ENCODE measurements at places on chromosomes 16 and 17.

- no peak overlapping the region for H3K27ac ChIP-seq
- no peak for DNase-seq
- peaks cover 5% of the 10 kb centered on the region for H3K4me1 ChIP-seq
- H3K36me3 ChIP-seq, result peaks cover 16% of the 10 kb centered on the region
- H3K27me3 ChIP-seq, result no peaks in the 10 kb centered on the region
- H3K4me3 ChIP-seq, result no peak overlapping the region
Measured at GRCh38 chr16:69784586-69784985, 22.5 kb downstream of the WWP2 start.

DNA sequence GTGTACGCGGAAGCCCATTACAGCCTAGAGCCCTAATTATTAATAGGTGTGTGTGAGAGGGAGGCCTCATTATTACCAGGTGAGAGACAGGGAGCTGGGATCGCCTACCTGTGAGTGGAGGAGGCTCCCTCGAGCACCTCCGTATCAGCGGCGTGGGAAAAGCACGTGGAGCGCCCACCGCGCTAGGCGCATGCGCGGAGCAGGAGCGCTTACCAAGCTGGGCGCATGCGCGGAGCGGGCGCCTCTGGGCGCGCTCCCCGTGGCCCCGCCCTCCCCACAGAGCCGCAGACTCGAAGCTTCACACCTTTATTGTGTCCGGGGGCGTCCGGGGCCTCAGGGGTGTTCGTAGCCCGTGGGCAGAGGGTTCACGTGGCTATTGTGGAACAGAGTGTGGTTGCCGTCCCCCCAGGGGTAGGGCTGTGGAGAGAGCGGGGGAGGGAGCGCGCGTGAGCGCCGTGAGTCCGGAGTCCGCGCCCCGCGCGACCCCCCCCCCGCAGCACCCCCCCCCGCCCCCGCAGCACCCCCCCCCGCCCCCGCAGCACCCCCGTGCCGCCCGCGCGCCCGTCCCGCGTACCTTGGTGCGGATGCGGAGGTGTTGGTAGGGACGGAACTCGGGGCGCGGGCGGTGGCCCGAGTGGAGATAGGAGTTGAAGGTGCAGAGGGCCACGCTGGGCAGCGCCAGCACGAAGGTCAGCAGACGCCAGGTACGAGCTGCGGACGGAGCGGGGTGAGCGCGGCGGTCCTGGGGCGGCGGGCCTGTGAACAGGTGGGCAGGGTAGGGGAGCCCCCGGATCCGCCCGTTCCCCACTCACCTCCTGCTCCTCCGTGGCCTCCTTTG lies 500 bp downstream of the COX6A2 start:
- H3K27ac ChIP-seq, result no peak overlapping the region
- no peaks in the 10 kb centered on the region for H3K36me3 ChIP-seq
- H3K4me3 ChIP-seq, result peak overlapping the region; percentile 47
- DNase-seq, result peak; percentile 37
- H3K4me1 ChIP-seq, result 0 out of 2 replicates have a peak, but pooled peaks cover 2% of the 10 kb centered on the region

DNA sequence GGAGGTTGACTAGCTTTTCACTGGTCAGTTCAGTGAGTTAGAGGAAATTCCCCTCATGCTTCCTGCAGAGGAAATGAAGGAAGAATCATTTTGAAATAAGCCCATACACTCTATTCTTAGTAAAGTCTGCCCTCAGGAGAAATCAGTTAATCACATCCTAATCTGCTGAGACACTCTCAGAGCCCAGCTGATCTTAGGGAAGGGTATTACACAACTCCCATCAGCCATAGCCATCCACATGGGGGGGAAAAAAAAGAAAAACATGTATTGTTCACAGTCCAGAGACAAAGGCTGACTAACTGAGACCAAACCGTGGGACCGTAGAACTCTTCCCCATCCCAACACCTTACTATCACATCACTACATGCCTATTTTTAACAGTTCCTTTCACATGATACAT lies 722.3 kb downstream of the CDH8 start:
- H3K36me3 ChIP-seq, result no peaks in the 10 kb centered on the region
- H3K4me1 ChIP-seq, result no peaks in the 10 kb centered on the region
- no peaks in the 10 kb centered on the region for H3K27me3 ChIP-seq
- no peak overlapping the region for H3K27ac ChIP-seq

DNA sequence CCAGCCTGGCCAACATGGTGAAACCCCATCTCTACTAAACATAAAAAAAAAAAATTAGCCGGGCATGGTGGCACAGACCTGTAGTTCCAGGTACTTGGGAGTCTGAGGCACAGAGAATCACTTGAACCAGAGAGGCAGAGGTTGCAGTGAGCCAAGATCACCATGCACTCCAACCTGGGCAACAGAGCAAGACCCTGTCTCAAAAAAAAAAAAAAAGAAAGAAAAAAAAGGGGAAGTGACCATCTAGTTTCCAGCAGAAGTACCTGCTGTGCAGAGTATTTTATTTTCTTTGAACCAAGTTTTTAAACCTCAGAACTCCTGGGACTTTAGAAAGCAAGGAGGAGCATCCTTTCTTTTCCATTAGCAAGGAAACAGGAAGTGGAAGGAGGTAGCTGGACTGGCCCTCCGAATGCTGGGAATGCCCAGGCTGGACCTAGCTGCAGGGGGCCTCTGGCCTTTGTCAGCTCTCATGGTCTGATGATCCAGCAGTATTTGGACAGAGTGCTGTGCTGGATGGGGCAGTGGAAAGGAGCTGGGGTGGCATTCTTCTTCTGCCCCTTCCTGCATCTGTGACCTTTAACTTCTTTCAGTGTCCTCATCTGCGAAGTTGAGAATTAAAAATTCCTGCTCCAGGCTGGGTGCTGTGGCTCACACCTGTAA lies 6.6 kb downstream of the GID4 start:
- peaks cover 19% of the 10 kb centered on the region for H3K36me3 ChIP-seq
- H3K27me3 ChIP-seq, result no peaks in the 10 kb centered on the region
- no peak overlapping the region for H3K27ac ChIP-seq
- no peak overlapping the region for H3K4me3 ChIP-seq

DNA sequence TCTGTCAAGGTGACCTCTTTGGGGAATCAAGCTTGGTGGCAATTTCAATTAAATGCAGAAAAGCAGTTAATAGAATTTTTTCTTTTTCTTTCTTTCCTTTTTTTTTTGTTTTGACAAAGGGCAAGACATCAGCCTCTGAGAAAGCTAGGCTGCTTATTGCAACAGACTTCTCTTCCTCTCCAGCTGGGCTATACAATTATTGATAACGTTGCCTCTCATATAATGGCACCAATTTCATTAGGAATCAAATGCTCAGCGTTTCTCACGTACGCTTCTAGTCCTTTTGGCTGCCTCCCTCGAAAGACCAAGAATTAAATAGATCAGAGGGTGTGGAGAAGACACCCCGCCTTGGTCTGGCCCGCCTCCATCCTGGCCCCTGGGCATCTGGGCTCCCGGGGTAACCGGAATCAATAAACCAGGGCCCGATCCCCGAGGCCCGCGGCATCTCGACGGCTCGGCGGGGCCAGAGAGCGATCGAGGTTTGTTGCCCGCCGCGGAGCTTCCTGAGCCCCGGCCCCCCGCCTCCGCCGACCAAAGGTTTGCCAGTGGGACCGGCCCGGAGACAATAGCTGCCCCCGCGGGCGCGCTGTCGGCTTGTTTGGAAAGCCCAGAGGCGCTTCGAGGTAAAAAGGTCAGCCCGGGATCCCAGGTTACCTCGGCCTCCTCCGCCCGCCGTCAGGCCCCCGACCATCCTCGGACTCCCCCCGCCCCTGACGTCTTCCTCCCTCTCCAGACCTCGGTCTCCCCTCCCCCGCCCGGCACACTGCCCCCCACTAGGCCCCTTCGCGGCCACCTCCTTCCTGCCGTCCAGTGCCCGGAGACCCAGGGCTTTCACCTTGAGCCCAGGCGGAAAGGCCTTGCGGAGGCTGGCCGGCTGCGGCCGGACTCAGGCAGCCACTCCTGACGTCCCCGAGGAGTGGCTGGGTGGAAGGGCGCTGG lies 3.9 kb downstream of the HOXB1 start:
- peak overlapping the region; percentile 70 for H3K4me3 ChIP-seq
- peak; percentile 75 for DNase-seq
- peaks cover 59% of the 10 kb centered on the region for H3K4me1 ChIP-seq
- peaks cover 100% of the 10 kb centered on the region for H3K27me3 ChIP-seq
- H3K27ac ChIP-seq, result no peak overlapping the region

- H3K27me3 ChIP-seq, result no peaks in the 10 kb centered on the region
- DNase-seq, result no peak
- H3K27ac ChIP-seq, result no peak overlapping the region
- H3K4me1 ChIP-seq, result 0 out of 2 replicates have a peak, but pooled peaks cover 3% of the 10 kb centered on the region
- H3K36me3 ChIP-seq, result no peaks in the 10 kb centered on the region
Measured at GRCh38 chr17:31437720-31438400, 46.4 kb downstream of the RAB11FIP4 start.

GRCh38 chr16:4556112-4556511 lies at the start of gene C16orf96:
TSS of gene C16orf96 (plus strand) at chr16:4556340. CDS start at chr16:4556490, 150 bp downstream.
- DNase-seq, result no peak
- H3K4me1 ChIP-seq, result no peaks in the 10 kb centered on the region
- H3K27ac ChIP-seq, result no peak within 1 kb of the TSS
- no peak within 1 kb of the TSS for H3K4me3 ChIP-seq
- H3K27me3 ChIP-seq, result peaks cover 3% of the 10 kb centered on the region
